Renal cortex interstitium (tissue), 15 donors: ENCODE measurements at places on chromosomes 2 and 18. TPM values are rescaled to one million over a fixed set of nuclear protein-coding genes. Genes with fewer than 3 reads are reported as not detected.

DNA sequence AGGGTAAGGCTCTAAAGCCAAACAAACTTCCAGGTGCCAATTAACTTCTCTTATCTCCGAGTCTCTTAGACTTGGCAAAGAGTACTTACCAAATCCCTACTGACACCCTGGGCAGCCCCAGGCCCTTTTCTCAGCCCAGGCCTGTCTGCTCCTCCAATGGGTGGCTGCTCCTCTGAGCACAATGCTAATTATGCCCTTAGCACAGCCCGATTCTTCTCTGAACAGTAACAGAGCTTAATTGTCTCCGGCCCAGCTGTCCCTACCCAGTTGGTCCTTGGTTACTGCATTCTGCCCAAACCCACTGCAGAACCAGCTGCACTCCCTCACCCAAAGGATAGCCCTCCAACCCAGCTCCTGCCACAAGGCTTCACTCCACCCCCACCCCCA, 110.3 kb downstream of the SMAD7 start:
- DNase-seq, result no peak

DNA sequence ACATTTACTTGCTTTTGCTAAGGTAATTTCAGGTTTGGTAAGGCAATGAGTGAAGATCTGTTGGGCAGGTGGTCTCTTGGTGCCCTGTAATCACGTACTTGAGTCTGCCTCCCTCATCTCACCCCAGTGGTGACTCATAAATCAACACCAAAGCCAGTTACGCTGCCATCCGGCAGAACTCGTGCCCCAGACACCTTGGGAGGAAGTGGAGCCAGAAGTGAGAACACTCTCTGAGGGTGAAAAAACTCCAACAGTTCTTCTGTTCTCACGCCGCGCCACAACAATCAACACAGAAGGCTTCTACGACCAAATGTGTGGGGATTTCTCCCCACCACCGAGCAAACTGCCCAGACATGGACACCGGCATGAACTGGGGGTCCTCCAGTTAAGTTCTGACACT, 206.2 kb downstream of the ARL4C start:
- no peak for DNase-seq

The PLEKHM3 gene
- 12.4 TPM for polyA plus RNA-seq

- no peak for DNase-seq
Measured at GRCh38 chr18:31103423-31103822, 1.2 kb upstream of the DSC2 start.

- DNase-seq, result no peak
Measured at GRCh38 chr18:13474907-13475545, 251.3 kb downstream of the FAM210A start.

The INHBB gene
- not detected for polyA plus RNA-seq

GRCh38 chr18:59671551-59671950, 25.7 kb downstream of the CCBE1 start:
- DNase-seq, result no peak

- no peak for DNase-seq
Measured at GRCh38 chr2:72115110-72116080, 32.3 kb downstream of the CYP26B1 start.

The RASGRP3 gene
- polyA plus RNA-seq, result 17.6 TPM
